CD4-positive, alpha-beta T cell (primary cell): ENCODE measurements at places on chromosomes 13 and 19. TPM values are rescaled to one million over a fixed set of nuclear protein-coding genes. Genes with fewer than 3 reads are reported as not detected.

- H3K36me3 ChIP-seq, result peaks cover 37% of the 10 kb centered on the region
- H3K4me1 ChIP-seq, result peaks cover 16% of the 10 kb centered on the region
- no peaks in the 10 kb centered on the region for H3K27me3 ChIP-seq
Measured at GRCh38 chr13:48249018-48249417, 16.0 kb downstream of the ITM2B start.

DNA sequence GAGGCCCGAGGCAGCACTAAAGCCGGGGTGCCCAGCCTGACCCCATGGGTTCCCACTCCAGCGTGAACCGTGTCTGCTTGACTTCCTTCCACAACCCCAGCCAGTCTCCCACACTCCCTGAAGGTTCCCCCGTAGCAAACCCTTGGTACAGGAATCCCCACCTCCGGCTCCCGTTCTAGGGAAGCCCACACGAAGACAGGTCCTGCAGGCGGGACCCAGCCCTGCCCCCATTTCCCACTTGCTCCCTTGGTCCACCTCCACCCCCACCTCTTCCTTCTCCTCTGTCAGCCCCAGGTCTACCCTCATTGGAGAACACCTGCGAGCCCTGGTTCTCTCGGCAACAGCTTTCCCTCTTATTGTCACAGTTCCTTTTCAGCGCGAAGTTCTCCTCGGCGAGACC, 23.9 kb downstream of the C19orf81 start:
- peaks cover 42% of the 10 kb centered on the region for H3K27me3 ChIP-seq
- no peaks in the 10 kb centered on the region for H3K36me3 ChIP-seq
- H3K4me1 ChIP-seq, result no peaks in the 10 kb centered on the region
- no peak overlapping the region for H3K27ac ChIP-seq
- no peak overlapping the region for H3K4me3 ChIP-seq

GRCh38 chr13:62360609-62361008, 945.0 kb upstream of the PCDH20 start:
- H3K27ac ChIP-seq, result no peak overlapping the region
- H3K4me1 ChIP-seq, result no peaks in the 10 kb centered on the region
- no peak overlapping the region for H3K4me3 ChIP-seq
- H3K36me3 ChIP-seq, result no peaks in the 10 kb centered on the region
- no peaks in the 10 kb centered on the region for H3K27me3 ChIP-seq

The C19orf85 gene
- total RNA-seq, result not detected

GRCh38 chr19:3104708-3104983, 10.5 kb downstream of the GNA11 start:
- no peak overlapping the region for H3K27ac ChIP-seq
- DNase-seq, result no peak
- H3K4me3 ChIP-seq, result no peak overlapping the region
- H3K4me1 ChIP-seq, result peaks cover 23% of the 10 kb centered on the region
- no peaks in the 10 kb centered on the region for H3K27me3 ChIP-seq

GRCh38 chr13:111142472-111142871, 27.4 kb downstream of the ARHGEF7 start:
- DNase-seq, result no peak
- no peak overlapping the region for H3K27ac ChIP-seq
- no peaks in the 10 kb centered on the region for H3K4me1 ChIP-seq
- no peak overlapping the region for H3K4me3 ChIP-seq
- no peaks in the 10 kb centered on the region for H3K36me3 ChIP-seq

GRCh38 chr13:21522130-21522529, 63.0 kb upstream of the ZDHHC20 start:
- H3K36me3 ChIP-seq, result peaks cover 60% of the 10 kb centered on the region
- H3K4me3 ChIP-seq, result no peak overlapping the region
- H3K4me1 ChIP-seq, result no peaks in the 10 kb centered on the region
- no peaks in the 10 kb centered on the region for H3K27me3 ChIP-seq
- no peak overlapping the region for H3K27ac ChIP-seq
- DNase-seq, result no peak
